ENCODE measurements at places on chromosomes 6 and 20.

DNA sequence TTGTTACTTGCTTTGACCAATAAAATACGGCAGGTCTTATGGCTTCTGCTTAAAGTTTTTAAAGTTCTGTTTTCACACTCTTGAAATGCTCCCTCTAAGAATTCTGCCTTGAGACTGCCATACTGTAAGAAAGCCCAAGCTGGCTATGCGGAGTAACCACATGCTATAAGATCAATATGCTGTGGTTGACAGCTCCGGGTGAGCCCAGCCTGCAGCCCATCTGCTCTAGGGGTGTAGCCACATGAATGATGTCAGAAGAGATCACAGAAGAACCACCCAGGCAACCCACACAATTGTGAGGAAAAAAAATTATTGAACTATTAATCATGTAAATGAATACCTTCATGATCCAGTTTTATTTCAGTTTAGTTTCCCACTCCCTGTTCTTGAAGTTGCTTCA, 26.1 kb upstream of the SH3BGRL2 start:
- no peak for DNase-seq

- no peak for DNase-seq
These were observed 20.7 kb upstream of the TBC1D22B start for GRCh38 chr6:37236921-37237320.

- peak; percentile 58 for DNase-seq
These were observed 71.9 kb downstream of the TMEM170B start for GRCh38 chr6:11609324-11610071.

GRCh38 chr20:21063276-21063675, 42.9 kb downstream of the LINC00237 start:
- no peak for DNase-seq

DNA sequence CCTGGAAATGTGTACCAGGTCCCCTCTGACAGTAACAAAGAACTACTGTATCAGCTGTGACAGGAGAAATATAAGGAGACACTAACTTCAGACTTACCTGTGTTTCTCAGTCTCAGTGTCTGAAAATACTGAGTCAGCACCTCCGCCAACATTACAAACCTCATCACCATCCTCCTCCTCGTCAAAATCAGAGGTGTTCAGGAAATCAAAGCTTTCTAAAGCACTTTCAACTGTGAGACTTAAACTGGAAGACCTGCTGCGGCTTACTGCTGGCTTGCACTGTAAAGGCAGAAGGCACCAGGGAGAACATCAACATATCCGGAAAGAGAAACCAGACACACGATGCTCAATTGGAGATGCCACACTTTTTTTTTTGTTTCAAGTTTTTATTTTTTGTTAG, 40.3 kb upstream of the ARMH2 start:
- DNase-seq: no peak

DNA sequence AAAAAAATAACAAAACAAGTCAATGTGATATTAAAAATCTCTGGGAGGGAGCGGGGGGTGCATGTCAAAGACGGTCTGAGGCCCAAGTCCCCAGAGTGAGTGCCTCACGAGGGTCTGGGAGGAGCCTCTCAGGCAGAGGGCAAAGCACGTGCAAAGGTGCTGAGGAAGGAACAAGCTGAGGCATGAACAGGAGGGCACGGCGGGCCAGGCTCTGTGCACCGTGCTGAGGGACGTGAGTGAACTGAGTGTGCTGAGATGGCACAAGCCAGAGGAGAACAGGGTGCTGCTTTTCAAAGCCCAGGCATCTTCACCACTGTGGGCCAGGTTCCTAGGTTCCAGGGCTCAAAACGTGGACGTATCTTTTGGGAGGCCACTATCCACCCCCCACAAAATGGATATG, 142.1 kb upstream of the PHACTR3 start:
- DNase-seq: no peak

GRCh38 chr20:63252284-63252711, 2.0 kb downstream of the NKAIN4 start:
- no peak for DNase-seq

- DNase-seq: no peak
These were observed 4.0 kb downstream of the METTL24 start for GRCh38 chr6:110354153-110354552.

GRCh38 chr6:92784235-92784634, 635.1 kb downstream of the EPHA7 start:
- no peak for DNase-seq

DNA sequence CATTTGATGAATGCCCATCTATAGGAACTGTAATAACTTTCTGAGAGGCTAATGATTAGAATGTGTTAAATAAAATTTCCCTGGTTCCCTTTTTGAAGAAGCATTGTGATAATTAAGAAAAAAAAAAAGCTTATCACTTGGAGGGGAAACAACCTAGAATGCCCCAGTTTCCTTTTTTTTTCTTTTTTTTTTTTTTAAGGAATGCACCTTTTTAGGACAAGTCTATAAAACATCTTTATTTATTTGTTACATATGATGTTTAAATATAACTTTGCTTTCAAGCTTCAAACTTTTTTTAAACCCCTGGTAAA, 7.3 kb upstream of the MRPS10 start:
- DNase-seq: no peak

- no peak for DNase-seq
These were observed 18.4 kb downstream of the BLTP3A start for GRCh38 chr6:34810017-34810882.

DNA sequence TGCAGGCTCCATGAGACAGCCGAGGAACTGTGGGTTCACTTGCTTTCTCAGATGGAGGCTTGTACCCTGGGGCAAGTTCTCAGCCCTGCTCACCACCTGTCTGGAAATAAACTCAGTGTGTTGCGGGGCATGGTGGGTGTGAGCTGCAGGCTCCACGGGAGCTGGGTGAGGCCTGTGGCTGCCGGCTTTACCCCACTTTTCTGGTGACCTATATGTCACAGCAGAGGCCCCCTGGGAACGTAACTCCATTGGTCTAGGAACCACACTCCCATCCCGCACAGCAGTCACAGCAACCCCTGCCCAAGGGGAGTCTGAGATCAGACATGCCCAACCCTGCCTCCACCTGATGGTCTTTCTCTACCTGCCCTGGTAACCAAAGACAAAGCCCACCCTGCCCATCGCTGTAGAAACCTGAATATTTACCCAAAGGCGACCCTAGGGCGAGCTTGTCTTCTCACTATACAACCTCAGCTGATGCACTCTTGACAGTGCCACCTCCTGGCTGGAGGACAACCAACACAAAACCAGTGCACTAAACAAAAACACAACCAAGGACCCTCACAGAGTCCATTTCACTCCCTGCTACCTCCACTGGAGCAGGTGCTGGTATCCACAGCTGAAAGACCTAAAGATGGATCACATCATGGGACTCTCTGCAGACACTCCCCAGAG, 174.3 kb downstream of the PDE10A start:
- no peak for DNase-seq

DNA sequence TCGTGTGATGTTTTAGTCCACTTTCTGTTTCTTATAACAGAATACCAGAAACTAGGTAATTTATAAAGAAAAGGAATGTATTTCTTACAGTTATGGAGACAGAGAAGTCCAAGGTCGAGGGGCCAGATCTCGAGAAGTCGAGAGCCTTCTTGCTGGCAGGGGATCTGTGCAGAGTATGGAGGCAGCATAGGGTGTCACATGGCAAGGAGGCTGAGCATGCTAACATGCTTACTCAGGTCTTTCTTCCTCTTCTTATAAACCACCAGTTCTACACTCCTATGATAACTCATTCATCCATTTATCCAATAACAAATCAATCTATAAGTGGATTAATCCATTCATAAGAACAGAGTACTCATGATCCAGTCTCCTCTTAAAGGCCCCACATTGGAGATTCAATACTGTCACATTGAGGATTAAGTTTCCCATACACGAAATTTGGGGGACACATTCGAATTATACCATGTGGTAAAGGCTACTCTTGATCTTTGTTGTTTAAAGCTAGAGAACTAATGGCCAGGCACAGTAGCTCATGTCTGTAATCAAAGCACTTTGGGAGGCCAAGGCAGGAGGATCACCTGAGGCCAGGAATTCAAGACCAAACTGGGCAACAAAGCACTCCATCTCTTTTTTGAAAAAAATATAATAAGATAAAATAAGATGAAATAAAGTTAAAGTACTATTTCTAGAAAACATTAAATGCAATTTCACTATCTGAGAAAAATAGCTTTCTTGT, 2.1 kb downstream of the GOPC start:
- no peak for DNase-seq
